ENCODE measurements at places on chromosomes 6 and 20.

GRCh38 chr20:41655962-41656618, 37.9 kb upstream of the CHD6 start:
- no peak for DNase-seq

GRCh38 chr6:38510205-38510604, 129.5 kb downstream of the BTBD9 start:
- DNase-seq, result no peak

GRCh38 chr6:43193929-43194328, 11.9 kb downstream of the CUL9 start:
- no peak for DNase-seq

- no peak for DNase-seq
These were observed 506.4 kb upstream of the SOX4 start for GRCh38 chr6:21087188-21087587.
